Mesendoderm (in vitro differentiated cells): ENCODE measurements at places on chromosomes 5 and 9.

- DNase-seq = peak; percentile 73
Measured at GRCh38 chr9:10055886-10056395, 556.9 kb downstream of the PTPRD start.

DNA sequence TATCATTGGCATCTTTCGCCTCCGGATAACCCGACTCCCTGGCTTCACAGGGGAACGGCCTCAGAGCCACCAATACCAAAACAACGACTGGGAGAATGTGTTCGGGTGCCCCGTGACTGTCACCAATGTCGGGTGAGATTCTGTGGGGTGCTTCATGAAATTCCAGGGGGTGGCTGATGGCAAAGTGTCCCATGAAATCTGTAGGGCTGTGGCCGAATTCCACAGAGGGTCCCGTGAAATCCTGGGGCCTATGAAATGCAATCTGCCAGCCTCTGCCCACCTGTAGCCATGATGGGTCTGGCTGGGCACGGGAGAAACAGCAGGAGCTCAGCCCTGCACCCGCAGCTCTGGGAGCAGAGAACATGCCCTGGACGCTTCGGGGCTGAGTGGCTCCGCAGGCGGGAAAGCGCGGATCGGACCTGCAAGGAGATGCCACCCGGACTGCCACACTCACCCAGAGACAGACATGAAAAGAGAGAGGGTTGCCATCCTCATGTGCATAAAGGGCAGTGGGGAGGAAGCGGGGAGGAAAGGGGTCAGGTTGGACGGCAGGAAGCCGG lies 192.4 kb downstream of the OLFM1 start:
- DNase-seq = no peak

GRCh38 chr5:116569999-116570398 lies 4.6 kb downstream of the SEMA6A start:
- no peak for DNase-seq

- peak; percentile 96 for DNase-seq
Measured at GRCh38 chr5:81755320-81755719, 4.4 kb upstream of the SSBP2 start.
